ENCODE measurements at places on chromosomes 2 and 18.

- DNase-seq, result no peak
Measured at GRCh38 chr2:38668779-38669479, 3.0 kb downstream of the GALM start.

- H3K4me1 ChIP-seq, result peaks cover 2% of the 10 kb centered on the region
- H3K27me3 ChIP-seq, result peaks cover 37% of the 10 kb centered on the region
- no peak overlapping the region for H3K4me3 ChIP-seq
- H3K36me3 ChIP-seq, result no peaks in the 10 kb centered on the region
- H3K27ac ChIP-seq, result no peak overlapping the region
Measured at GRCh38 chr18:24267878-24268277, 129.0 kb downstream of the CABYR start.

DNA sequence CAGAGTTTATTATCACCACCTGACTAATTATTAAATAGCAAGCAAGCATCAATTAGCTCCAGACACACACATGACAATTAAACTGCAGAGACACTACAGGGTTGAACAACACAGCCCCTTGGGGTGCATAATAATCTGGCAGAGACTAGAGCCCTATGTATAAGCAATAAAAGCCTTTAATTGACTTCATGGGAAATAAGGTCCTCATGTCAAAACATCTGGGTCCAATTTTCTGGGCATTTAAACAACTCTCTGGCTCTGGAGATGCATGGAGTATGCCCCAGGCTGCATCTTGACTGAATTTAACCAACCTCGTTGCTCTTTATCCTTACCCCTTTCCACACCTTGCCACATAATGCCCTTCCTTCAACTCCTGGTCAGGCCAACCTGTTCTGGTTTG, 270.7 kb upstream of the THUMPD2 start:
- no peaks in the 10 kb centered on the region for H3K36me3 ChIP-seq
- no peak overlapping the region for H3K27ac ChIP-seq
- H3K27me3 ChIP-seq, result no peaks in the 10 kb centered on the region
- H3K4me1 ChIP-seq, result no peaks in the 10 kb centered on the region

DNA sequence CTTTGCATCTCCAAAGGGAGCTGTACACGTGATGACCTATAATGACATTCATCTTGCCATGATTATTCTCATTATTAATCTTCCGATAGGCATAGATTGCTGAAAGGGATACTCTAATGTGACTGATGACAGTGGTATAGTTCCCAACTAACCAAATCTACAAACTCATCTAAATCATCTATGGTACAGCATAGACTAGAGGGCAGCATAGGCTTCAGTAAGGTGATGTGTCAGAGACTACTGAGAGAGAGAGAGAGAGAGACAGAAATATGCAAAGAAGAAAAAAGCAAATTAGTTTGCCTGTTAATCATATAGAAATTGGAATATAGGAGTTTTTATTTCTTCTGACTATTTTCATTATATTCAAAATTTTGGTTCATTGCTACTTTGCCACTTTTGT, 89.3 kb downstream of the CSRNP3 start:
- H3K4me3 ChIP-seq, result no peak overlapping the region
- no peak overlapping the region for H3K27ac ChIP-seq
- no peaks in the 10 kb centered on the region for H3K36me3 ChIP-seq
- H3K4me1 ChIP-seq, result no peaks in the 10 kb centered on the region
- no peak for DNase-seq
- peaks cover 6% of the 10 kb centered on the region for H3K27me3 ChIP-seq
